ENCODE measurements at places on chromosomes 3 and 15.
A peak's percentile ranks its signal among the peaks of the same experiment; 100 is the strongest.

DNA sequence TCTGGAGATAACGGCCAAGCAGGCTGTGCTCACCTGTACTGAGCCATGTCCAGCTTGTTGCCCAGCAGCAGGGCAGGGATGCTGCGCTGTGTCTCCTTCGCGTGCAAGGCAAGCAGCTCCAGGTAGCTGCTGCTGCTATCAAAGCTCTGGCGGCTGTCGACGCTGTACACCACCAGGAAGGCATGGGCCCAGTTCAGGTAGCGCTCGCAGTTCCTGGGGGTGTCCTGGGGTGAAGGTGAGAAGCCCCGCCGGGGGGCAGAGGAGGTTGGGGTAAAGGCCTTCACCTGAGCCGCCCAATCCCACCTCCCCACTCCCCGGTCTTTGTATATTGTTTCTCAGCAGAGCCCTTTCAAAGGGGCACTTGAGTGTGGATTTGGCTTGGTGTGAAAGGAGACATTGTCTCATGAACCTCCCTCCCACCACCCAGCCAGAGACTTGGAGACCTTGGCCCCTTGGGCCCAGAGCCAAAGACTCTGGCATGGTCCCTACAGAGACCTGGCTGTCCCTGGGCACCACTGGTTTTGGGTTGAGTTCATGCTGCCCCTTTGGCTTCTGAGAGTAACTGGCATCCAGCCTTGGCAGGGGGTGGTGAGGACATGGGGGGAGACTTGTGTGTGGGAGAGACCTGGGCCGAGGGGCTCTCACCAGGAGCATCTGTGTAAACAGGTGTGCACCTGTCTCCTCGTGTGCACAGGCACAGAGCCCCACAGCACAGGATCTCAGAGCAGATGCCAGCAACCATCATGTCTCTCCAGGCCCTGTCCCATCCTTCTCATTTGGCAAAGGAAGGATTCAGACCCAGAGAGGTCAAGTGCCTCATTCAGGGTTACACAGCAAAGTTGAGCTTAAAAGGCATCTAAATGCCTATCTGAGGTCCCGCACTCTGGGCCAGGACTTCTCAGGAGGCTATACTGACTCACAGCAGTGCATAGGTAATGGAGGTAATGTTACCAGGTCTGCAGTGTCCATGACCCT lies 9.1 kb downstream of the RASL12 start:
- DNase-seq, result no peak

DNA sequence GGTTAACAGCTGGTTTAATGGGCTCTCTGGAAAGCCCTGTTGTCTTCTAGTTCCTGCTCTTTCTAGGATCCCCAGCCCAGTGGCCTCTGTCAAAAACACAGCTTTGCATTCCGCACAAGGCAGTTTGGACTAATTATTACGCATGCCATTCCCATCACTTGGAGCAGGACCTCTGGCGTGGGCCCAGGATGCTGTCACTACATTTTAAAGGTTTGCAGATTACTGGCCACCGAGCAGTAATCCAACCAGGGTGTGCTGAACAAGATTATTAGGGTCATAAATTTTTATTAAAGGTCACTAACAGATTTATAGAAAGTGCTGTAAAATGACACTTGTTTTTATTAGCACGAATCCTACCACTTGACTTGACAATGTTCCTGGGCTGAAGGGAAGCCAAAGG lies 143.6 kb upstream of the SLC6A11 start:
- no peak for DNase-seq

- no peak for DNase-seq
Observed at GRCh38 chr15:95162967-95163531, 931.7 kb downstream of the MCTP2 start.

DNA sequence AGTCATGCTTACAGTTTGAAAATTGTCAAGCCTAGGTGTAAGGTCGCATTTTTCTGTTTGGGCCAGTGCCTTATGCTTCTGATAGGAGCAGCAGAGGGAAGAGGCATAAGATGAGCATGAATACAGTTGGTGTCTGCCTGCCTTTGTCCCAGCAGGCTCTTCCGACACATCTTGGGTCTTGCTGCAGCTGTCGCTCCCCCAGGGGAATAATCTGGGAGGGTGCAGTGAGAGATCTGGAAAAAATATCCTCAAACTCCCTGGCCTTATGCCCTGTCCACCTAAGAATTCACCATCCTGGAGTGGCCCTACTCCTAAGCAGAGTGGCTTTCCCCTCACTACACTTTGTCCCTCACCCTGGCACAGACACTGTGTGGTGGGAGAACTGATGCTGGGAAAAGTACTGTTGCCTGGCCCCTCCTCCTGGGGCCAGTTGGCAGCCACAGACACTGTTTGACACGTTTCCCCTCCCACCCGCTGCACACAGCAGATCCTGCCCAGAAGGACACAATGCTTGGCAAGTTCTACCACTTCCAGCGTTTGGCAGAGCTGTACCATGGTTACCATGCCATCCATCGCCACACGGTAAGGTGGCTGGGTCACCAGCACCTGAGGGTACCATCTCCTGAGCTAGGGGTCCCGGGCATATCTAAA lies 21.1 kb upstream of the RHO start:
- no peak for DNase-seq

DNA sequence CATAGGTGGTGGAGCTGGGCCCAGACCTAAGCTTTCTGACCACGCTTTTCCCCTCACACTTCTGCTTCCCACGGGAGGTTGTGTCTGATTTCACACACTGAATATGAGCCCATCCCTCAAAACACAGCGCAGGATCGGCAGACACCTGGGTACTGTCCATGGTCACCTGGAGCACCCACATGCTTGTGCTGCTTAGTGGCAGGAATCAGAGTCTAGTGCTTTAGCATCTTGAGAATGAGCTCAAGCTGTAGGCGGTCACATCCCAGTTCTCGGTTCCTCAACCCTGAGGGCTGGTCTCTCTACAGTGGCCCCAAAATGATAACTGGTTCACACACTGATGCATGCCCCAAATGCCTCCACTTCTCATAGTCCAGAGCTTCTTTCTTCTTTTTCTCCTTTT lies 111.0 kb downstream of the SEMA5B start:
- no peak for DNase-seq

GRCh38 chr3:139937674-139938279 lies 2.8 kb downstream of the CLSTN2 start:
- peak; percentile 10 for DNase-seq
